ENCODE measurements at places on chromosomes 3 and 15.
A peak's percentile ranks its signal among the peaks of the same experiment; 100 is the strongest.

DNA sequence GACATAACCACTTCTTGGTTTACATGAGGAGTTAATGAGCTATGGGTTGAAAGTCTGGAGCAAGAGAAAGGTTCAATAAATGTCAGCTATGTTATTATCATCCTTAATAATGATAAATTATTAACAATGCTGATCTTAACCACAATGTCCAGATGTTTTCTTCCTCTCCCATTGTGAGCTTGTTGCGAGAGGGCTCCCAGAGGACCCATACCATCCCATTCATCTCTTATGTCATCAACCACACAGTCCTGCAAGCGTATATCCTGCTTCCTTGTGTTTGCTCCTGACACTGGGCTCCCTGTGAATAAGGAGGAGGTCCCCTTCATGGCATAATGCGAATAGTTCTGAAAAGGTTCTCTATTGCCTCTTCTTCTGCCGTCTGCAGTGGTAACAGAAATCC is 266.8 kb downstream of the TLE3 start:
- DNase-seq = no peak

GRCh38 chr15:29102911-29103823 is 166.5 kb downstream of the NSMCE3 start:
- DNase-seq = no peak

DNA sequence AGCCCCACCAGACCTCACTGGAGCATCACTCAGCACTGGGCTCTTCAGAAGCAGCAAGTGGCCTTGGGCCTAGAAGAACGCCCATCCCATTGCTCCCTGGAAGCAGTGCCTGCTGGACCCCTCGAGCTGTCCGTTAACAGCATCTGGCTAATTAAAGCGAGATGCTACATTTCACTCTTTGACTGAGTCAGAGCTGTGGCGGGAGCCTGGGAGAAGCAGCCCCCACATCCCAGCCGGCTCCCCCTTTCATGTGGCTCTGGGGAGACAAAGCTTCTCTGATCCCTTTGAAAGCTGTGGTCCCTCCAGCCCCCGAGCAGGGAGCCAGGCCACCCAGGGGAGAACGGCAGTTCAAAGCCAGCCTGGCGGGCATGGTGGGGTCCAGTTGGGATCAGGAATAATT is 103.7 kb downstream of the MEGF11 start:
- DNase-seq = no peak

GRCh38 chr15:56492791-56493555 is 28.0 kb upstream of the MNS1 start:
- no peak for DNase-seq

GRCh38 chr3:158713094-158713499 is 19.2 kb downstream of the RARRES1 start:
- DNase-seq = no peak

- no peak for DNase-seq
These were observed 52.1 kb downstream of the BDH1 start for GRCh38 chr3:197503652-197504051.

DNA sequence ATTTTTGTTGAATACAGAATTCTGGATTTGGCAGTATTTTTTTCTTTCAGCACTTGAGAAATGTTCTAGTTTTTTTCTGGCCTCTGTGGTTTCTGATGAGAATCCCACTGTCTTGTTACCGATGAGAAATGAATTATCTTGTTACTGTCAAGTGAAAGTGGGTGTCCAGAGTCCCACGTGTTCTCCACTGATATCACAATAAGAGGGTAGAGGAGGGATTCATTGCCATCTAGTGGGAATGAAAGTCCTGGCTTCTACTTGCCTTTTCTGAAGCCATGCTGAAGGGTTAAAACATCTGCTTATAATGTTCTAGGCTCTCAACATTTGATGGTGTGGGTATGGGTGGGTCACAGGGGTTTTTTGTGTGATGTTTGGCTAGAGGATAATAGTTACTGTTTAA is 66.1 kb downstream of the SEC22A start:
- DNase-seq = no peak

- no peak for DNase-seq
These were observed 178.9 kb downstream of the ECT2 start for GRCh38 chr3:172929451-172929850.

- DNase-seq = no peak
These were observed 1.0 kb upstream of the ISY1 start for GRCh38 chr3:129161860-129162271.

- DNase-seq = no peak
These were observed 843 bp downstream of the CHRNA5 start for GRCh38 chr15:78565951-78566774.

GRCh38 chr3:2908693-2909351 is 201.4 kb downstream of the IL5RA start:
- DNase-seq = no peak

DNA sequence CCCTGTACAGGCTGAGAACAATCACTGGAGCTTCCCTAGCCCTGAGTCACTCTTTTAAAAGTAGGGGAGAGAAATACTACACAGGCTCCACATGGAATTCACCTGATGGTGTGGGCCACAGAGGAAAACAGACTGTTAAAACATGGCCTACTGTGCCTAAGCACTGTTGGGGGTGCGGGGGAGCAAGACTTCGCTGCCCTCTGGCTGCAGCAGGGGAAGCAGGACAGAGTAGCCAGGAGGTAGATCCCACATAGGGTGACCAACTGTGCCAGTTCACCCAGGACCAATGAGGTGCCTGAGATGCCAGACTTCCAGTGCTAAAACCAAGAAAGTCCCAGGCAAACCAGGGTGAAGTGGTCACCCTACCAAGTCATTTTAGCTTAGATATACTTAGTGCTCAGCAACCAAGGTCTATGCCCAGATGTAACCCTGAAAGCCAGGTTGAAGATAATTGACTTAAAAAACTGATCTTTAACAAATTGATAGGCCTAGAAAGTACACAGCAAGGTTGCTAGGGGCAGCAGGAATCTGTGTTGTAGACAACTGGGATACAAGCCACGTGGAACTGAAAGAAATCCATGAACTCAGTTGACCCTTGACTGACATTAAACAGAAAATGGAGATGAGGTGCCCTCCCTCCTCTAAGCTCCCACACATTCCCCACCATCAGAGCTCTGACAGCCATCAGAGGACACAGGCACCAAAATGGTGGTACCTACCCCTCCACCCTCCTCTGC is 344.2 kb upstream of the PPP2R3A start:
- no peak for DNase-seq

DNA sequence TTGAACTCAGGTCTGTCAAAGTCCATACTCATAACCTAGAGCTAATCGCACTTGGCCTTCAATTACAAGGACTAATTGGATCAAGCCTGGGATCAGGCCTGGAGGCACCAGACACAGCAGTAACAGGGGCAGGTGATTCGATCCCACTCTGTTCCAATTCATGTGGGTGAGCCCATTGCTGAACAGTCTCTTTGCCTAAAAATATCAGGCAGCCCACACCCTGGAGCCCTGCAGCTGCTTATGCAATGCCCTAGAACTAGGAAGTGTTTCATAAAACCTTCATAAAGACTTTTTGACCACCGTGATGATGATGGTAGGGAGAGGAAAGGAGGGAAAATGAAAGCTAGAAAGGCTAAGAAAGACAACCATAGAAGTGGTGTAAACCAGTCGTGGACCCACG is 47.8 kb upstream of the NEO1 start:
- DNase-seq = no peak

- no peak for DNase-seq
These were observed at the start of gene CHL1 for GRCh38 chr3:196311-197148. Gene CHL1, plus strand, starts transcription at chr3:196763. Its CDS starts 123,014 bp downstream, at chr3:319777.

DNA sequence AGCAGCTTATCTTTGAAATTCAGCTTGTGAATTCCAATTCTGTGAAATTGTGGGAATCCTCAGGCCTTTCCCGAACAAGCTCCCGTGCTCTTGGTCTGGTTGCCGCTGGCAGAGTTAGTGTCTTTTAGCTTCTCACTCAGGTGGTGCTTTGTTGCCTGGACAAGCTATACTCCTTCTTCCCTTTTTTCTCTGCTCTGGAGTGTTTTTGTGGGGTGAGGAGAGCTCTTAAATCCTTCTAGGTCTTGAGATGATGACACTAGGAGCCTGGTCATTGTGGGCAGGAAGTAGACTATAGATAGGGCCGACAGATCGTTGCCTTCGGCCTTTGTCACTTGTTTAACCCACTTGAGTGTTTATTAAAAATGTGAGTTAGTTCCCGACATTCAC is 93.8 kb downstream of the SLCO3A1 start:
- DNase-seq = no peak

DNA sequence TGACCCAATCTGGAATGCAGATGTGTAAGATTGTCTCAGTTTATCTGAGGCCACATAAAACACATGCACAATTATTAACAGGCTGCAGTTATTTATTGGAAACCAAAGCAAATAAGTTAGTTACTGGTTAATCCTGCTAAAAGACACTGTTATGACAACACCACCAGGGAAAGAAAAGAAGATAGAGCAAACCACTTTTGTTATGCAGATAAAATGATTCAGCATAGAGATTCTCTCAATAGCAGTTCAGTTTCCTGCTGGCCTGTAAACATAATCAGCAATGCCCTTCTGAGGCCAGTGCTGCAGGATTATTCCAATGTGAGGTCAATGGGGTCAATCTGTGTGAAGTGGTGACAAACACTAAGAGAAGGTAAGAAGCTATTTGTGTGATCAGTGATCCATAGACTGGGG is 244.4 kb downstream of the ZBTB20 start:
- no peak for DNase-seq

- no peak for DNase-seq
These were observed 16.1 kb downstream of the LEO1 start for GRCh38 chr15:51955504-51955903.

DNA sequence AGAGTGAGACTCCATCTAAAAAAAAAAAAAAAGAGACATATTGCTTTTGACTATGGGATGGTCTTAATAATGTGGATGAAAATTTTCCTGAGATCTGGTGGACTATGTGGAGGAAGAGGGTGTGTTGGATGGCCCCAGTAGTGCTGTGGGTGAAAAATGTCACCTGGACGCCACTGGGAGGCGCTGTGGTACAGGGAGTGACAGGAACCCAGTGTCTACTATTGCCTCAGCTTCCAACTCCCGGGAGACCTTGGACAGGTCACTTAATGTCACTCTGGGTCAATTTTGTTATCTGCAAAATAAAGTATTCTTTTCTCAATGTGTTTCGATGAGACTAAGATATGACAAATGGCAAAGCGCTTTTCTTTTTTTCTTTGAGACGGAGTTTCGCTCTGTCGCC is 27.7 kb upstream of the DCP1A start:
- DNase-seq = no peak

DNA sequence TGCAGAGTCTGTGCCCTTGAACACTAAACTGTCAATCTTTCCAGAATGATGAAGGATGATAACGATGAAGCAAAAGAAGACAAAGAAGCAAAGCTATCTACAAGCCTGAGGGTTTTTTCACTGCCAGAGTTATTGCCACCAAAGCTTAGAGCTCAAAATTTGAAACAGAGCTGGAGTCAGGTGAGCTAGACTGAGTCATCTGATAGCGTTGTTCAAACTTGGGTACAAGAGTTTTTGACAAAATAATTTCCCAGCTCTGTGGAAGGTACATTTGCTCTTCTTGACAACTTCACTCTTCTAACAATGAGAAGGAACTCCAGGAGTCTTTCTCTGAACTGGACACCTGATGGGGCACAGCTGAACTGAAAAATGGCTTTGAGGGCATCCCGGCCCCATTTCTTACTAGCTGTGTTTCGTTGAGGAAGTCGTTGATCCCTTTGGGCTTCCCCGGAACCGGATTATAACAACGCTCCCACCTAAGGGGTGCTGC is 715 bp downstream of the MCCC1 start:
- DNase-seq = no peak

DNA sequence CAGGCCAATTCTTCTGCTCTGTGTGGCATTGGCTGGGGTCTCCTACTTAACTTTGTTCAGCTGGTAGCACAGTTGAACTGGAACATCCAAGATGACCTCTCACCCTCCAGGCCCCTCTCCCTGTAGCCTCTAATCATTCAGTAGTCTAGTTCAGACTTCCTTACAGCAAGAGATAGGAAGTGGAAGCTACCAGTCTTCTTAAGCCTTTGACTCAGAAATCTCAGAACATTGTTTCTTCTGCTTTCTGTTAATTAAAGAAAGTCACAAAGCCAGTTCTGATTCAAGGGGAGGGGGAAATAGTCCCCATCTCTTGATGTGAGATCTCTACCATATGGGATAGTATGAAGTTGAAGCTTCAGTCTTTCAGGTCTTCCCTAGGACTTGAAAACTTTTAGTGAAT is 18.8 kb upstream of the SACM1L start:
- no peak for DNase-seq

DNA sequence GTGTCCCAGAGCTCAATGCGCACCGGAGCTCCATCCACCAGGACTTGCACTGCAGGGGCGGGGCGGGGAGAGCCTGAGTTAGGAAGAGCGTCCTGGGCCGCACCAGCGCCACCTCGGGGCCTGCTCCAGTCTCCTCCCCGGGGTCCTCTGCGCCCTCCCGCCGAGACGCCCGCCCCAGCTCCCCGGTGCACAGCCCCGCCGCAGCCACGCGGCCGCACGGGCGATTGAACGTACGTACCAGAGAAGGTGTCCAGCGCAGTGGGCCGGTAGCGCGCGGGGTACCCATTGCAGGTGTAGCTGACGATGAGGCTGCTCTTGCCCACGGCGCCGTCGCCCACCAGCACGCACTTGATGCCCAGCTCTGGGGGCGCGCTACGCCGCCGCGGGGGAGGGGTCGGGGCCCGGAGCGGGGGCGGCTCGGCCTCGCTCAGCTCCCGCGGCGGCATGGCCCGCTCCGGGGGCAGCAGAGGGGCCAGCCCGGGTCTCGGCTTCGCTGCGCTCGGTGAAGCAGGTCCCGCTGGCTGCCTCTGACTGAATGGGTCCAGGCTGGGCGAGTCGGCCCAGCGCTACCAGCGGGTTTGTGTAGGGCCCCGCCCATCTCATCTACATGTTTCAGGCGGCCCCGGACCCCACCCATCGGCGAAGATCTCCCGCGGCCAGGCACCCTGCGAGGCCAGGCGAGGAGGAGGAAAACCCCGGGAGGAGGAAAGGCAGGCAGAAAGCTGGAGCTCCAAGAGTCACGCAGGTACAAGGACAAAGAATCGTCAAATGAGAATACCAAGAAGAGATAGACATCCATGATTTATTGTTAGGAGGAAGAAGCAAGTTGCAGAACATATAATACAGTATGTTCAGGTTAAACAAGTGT is at the start of gene RHOV:
Gene RHOV, minus strand, starts transcription at position 541 of the 868 bp plus-strand sequence. Its CDS starts 95 bp downstream, at position 446.
- peak; percentile 27 for DNase-seq

- no peak for DNase-seq
These were observed 84.6 kb upstream of the SNRPA1 start for GRCh38 chr15:101379647-101380046.

DNA sequence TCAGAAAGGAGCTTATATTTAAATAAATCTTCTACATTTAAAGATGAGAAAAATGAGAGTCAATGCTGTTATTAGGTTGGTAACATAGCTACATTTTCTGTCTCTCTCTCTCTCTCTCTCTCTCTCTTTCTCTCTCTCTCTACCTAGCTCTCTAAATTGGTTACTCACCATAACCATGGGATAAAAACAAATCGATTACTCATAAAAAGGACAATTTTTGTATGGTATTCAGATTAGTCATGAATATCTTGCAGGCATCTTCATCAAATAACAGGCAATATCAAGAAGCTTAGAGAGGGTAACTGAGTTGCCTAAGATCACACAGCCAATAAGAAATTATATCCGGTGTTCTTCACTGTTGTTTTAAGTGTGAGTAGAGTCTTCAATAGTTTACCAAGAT is 81.8 kb upstream of the ALCAM start:
- no peak for DNase-seq

- DNase-seq = no peak
These were observed 52.0 kb downstream of the HRH1 start for GRCh38 chr3:11206316-11206715.
